ENCODE measurements at places on chromosomes 12 and 14.
A peak's percentile ranks its signal among the peaks of the same experiment; 100 is the strongest.

- no peak for DNase-seq
Measured at GRCh38 chr14:64623554-64624165, 73.9 kb downstream of the PPP1R36 start.

GRCh38 chr12:32532422-32532821, 133.1 kb downstream of the FGD4 start:
- DNase-seq = no peak

GRCh38 chr12:2607881-2608607, 186.7 kb upstream of the FKBP4 start:
- no peak for DNase-seq

- DNase-seq = no peak
Measured at GRCh38 chr12:6343518-6343917, 1.6 kb upstream of the TNFRSF1A start.

DNA sequence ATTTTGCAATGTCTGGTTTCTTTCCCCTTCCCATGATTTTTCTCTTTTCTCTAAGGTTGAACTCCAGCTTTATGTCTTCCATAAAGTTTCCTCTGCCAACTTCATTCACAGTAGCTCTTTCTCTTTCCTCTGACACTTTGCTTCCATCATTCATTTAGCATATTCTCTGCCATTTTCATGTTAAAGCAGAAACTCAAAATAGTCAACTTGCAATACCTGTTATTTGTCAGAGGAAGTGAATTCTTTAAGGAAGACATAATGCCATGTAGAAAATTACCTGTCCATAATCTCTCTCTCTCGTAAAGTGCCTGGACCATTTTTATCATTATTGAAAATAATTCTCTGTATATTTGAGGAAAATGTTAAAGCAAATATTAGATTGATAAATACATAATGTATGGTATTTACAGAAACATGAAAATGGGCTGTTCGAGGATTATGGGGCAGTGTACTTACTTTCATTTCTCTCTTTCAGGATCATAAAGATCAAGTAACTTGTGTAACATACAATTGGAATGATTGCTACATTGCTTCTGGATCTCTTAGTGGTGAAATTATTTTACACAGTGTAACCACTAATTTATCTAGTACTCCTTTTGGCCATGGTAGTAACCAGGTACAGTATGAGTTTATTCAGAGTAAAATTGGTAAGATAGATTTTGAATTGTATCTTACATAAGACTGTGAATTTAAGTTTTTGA, 12.6 kb downstream of the NEDD1 start:
- DNase-seq = no peak

DNA sequence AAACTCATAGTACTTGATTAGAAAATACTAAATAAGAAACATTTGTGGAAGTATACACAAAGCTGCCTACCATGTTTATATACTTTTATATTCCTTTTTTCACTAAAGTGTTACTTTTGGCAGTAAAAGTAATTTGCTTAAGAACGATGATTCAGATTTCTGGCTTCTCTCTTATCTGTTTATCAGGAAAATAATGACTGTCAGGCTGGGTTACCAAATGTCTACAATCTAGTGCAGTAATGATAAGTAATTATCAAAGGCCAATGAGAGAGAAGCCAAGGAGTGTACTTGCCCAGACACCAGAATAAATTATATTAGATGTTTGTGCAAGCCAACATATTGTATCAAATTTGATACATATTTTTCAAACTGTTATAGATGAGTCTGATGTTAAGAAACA, 113.4 kb downstream of the RALGAPA1 start:
- no peak for DNase-seq

DNA sequence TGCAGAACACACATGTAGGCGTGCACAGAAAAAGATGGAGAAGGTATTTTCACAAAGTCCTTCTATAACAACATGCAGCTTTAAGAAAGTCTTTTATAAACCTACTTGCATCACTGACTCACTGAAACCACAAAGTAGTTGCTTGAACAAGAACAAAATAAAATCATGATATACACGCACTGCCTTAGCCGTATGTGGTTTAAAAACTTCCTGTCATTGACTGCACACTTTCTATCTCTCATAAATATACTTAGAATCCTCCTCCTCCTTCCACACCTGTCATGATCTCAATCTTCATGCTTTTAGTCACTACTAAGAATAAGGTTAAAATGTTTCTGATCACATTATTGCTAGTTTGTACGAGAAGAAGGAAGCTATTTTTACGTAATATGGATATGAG, 31.8 kb upstream of the RAD51AP1 start:
- no peak for DNase-seq

DNA sequence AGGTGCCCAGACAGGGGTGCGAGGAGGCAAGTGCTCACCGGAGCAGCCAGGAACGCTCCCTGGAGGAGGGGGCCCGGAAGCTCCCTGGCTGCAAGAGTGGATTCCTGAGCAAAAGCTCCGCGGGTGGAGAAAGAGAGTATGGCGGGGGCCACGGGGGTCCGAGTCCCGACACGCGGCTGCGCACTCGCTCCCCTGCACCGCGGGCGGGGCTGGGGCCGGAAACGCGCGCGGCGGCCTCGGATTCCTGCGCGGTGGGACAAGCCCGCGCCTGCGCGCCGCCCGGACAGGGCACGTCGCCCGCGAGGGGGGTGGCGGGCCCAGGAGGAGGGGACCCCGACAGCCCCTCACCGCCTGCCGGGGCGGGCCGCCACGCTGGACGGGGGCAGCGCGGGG, 27.8 kb upstream of the GPR132 start:
- DNase-seq = peak; percentile 75

DNA sequence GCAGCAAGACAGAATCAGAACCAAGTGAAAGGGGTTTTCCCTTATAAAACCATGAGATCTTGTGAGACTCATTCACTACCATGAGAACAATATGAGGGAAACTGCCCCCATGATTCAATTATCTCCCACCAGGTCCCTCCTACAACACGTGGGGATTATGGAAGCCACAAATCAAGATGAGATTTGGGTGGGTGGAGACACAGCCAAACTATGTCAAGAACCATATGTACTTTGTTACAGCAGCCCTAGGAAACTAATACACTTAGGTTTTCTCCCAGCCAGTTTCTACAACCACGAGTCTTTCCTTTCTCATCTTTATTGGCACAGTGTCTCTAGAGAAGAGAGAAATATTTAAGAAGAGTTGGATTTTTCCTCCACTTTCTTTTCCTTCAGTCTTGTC, 72.6 kb downstream of the BTG1 start:
- no peak for DNase-seq

- no peak for DNase-seq
Measured at GRCh38 chr14:79464468-79464867, 746.8 kb downstream of the DIO2 start.

DNA sequence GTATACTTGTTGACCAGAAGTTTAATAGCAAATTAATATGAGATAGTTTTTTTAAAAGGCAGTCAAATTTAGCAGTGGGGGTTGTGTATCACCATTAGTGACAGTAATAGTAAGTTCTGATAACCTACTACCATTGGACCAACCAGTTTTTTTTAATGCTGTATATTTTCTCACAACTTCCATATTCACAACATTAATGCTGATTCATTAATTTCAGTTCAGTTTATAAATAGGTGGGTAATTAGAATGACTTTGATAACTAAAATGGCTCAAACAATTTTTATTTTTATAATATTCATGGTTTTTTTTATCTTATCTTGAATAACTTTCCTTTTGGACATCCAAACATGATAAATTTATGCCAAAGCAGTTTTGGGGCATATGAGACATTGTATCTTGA, 13.8 kb downstream of the TMX1 start:
- no peak for DNase-seq

DNA sequence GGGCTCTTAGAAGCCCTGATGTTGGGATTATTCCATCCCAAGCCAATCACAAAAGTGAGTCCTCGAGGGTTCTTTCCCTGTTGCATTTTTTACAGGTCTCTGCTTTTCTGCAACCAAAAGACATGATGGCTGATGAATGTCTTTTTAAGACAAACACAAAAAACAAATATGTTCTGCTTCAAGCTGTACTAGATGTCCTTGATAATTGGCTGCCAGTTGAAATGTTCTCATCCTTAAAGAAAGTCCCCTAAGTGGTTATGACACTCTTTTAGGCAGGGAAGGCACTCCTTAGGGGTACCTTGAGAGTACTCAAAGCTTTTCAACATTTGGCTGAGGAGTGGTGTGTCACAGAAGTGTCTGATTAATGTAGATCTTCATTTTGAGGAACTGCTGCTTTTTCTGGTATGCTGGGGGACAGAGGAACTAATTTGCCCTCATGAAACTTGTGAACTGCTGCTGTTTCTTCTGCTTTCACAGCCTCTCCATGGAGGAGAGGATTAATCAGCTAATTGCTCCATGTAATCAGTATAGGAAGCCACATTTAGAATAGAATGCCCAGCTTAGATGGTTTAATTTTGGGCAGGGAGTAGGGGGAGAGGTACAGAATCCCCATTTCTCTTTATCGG, 22.8 kb upstream of the IGF1 start:
- no peak for DNase-seq

GRCh38 chr14:83779266-83779665, 1750.7 kb upstream of the FLRT2 start:
- no peak for DNase-seq

- no peak for DNase-seq
Measured at GRCh38 chr12:22248571-22249115, 85.9 kb downstream of the ST8SIA1 start.

- DNase-seq = peak; percentile 47
Measured at GRCh38 chr14:76867516-76868453, 41.6 kb downstream of the LRRC74A start.

- DNase-seq = peak; percentile 11
Measured at GRCh38 chr12:119154435-119154818, 24.3 kb upstream of the HSPB8 start.

GRCh38 chr12:48105321-48105866, 485 bp downstream of the SENP1 start:
- DNase-seq = peak; percentile 58
